Nucleus accumbens (tissue), 56 donors: ENCODE measurements at places on chromosomes 2 and 18.

GRCh38 chr2:203490391-203490790 is 44.7 kb downstream of the RAPH1 start:
- no peak for DNase-seq

DNA sequence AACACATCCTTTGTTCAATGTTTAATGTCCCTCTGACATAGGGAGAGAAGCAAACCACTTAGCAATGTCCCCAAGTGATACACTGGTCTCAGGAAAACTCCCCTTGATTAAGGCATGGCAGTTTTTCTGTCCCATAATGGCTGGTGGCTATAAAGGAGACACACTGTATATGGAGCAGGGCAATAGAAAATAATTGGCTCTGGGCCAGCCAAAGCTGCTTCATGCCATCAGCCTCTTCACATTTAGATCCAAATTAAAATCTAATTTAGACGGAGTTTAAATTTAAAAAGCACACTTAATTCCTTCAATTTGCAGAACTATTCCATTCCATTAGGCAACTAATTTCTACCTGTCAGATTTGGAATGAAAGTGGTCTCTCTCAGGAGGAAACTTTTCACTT is 638.1 kb downstream of the DSC3 start:
- DNase-seq = no peak

DNA sequence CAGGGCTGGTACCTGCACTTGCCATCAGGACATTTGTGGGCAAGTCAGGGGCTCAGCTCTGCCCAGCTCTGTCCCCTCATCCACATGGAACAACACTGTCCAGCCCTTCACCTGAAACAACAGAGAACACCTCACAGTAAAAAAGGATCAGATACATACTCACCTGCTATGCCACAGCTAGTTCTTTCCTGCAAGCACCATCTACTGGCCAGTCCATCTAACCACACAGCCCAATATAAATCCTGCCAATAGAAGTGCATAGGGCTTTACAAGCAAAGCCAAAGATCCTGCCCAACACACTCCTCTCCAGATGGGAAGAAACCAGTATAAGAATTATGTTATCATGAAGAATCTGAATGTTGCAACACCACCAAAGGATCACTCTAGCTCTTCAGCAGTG is 52.2 kb upstream of the GALNT13 start:
- DNase-seq = no peak

GRCh38 chr2:9258501-9258900 is 51.9 kb downstream of the ASAP2 start:
- DNase-seq = no peak

- no peak for DNase-seq
These were observed 200.6 kb downstream of the PPP1R1C start for GRCh38 chr2:182186132-182186735.

- no peak for DNase-seq
These were observed 73.5 kb downstream of the GULP1 start for GRCh38 chr2:188365058-188365641.

DNA sequence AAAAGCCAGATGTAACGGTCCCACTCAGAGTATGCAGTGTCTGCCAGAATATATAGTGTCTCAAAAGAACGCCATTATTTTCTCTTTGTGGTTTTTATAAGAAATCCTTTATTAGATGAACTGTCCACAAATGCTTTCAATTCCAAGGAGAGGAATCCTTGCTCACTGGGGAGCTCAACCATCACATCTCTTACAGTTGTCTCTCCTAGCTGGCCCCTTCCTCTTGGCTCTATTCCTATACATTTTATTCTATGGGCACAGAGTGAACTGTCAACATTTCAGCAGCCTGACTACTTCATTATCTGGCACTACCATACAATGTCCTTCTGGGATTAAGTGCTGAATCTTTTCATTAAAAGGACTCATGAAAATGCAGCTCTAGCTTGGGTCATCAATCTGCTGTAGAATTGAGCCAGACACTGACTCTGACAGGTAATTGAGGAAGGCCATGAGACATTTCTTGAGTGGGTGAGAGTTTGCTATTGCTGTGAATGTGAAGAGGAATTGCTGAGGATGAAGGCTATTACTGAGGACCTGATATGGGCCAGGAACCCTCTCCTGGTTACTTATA is 96.5 kb upstream of the THOC1 start:
- DNase-seq = no peak

DNA sequence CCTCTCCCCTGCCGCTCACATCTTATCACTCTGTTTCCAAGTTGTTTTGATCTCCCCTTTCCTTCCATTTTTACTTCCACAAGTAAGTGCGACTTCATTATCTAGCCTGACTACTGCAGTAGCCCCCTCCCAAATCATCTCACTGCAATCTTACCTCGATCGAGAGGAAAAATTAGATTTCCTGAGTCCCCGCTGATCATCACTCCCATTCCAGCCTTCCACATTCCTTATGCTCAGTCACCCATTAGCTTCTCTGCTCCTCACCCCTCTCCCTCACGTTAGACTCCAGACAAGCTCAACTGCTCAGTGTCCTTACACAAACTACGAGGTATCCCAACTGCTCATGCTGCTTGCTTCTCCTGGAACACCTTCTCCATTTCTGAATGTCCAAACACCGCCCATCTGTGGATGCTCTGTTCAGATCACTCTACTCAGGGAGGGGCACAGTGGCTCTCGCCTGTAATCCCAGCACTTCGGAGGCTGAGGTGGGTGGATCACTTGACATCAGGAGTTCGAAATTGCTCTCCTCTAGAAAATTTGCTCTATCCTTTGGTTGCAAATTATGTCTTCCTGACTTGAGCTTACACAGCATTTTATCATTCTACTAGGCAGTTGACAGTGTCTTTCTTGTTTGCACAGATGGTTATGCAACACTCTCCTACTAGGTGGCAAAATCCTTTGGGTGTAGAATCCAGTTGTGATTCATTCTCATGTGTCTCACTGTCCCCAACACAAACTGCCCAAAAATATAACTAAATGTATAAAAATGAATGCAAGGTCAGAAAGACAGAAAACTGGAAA is 96.5 kb downstream of the INO80D start:
- no peak for DNase-seq

- no peak for DNase-seq
These were observed 122.8 kb downstream of the OSBPL1A start for GRCh38 chr18:24274837-24275236.
